ENCODE measurements at places on chromosomes 4 and X. TPM values are rescaled to one million over a fixed set of nuclear protein-coding genes. Genes with fewer than 3 reads are reported as not detected.

GRCh38 chrX:2708021-2708420 lies 16.9 kb downstream of the CD99 start:
- 0 out of 2 replicates have a peak overlapping the region, but pooled peaks have one; percentile 26 for H3K27ac ChIP-seq
- H3K27me3 ChIP-seq: no peaks in the 10 kb centered on the region
- DNase-seq: no peak
- H3K4me1 ChIP-seq: peaks cover 31% of the 10 kb centered on the region
- no peak overlapping the region for H3K4me3 ChIP-seq

DNA sequence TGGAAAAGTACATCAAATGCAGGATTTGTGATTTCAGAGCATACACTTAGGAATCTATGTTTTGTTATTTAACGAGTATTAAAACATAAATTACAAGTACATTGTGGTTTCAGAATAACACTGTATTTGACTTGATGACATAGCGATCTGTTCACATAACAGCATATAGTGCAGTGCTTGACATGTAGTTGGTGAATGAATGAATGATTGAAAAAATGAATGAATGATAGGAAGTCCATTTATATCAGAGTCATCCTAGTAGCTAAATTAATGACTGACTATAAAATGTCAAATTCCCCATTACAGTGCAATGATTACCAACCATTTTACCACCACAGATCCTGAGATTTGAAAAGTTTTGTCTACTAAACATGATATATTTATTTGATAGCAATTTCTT lies 114.6 kb upstream of the FAT1 start:
- H3K4me1 ChIP-seq: no peaks in the 10 kb centered on the region
- no peak for DNase-seq
- H3K36me3 ChIP-seq: no peaks in the 10 kb centered on the region
- no peak overlapping the region for H3K4me3 ChIP-seq
- no peak overlapping the region for H3K27ac ChIP-seq
- H3K27me3 ChIP-seq: no peaks in the 10 kb centered on the region

The TBCK gene
- total RNA-seq: 28.9 TPM

DNA sequence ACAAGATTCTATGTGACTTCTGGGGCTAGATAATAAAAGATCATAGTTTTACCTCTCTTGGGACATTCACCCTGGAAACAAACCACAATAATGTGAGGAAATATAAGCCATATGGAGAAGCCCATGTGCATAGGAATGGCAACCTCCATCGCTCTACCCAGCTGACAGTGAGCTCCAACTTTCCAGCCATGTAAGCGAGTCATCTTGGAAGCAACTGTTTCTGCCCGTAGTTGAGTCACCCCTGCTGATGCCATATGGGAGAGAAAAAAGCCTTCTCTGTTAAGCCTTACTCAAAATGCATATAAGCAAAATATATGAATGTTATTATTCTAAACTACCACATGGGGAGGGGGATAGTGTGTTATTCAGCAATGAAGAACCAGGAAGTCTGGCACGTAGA lies 31.4 kb upstream of the RELL1 start:
- no peaks in the 10 kb centered on the region for H3K36me3 ChIP-seq
- H3K27ac ChIP-seq: no peak overlapping the region
- H3K4me1 ChIP-seq: no peaks in the 10 kb centered on the region

The GLRB gene
- 1.9 TPM for total RNA-seq

- H3K4me3 ChIP-seq: no peak overlapping the region
- no peaks in the 10 kb centered on the region for H3K36me3 ChIP-seq
- no peak for DNase-seq
- no peaks in the 10 kb centered on the region for H3K4me1 ChIP-seq
- no peak overlapping the region for H3K27ac ChIP-seq
Measured at GRCh38 chrX:100980608-100981497, 11.3 kb downstream of the ARL13A start.
